Activated T-helper 2 cell treated with anti-CD3 and anti-CD28 coated beads, Interferon-gamma antibody, Interleukin-2, Interleukin-4, amounts not matched to agents 10 μg/mL and 5 μg/mL and 100 μg/mL, durations not matched to agents 14 hours and 24 hours and 36 hours (primary cell): ENCODE measurements at places on chromosomes 12 and 14.

DNA sequence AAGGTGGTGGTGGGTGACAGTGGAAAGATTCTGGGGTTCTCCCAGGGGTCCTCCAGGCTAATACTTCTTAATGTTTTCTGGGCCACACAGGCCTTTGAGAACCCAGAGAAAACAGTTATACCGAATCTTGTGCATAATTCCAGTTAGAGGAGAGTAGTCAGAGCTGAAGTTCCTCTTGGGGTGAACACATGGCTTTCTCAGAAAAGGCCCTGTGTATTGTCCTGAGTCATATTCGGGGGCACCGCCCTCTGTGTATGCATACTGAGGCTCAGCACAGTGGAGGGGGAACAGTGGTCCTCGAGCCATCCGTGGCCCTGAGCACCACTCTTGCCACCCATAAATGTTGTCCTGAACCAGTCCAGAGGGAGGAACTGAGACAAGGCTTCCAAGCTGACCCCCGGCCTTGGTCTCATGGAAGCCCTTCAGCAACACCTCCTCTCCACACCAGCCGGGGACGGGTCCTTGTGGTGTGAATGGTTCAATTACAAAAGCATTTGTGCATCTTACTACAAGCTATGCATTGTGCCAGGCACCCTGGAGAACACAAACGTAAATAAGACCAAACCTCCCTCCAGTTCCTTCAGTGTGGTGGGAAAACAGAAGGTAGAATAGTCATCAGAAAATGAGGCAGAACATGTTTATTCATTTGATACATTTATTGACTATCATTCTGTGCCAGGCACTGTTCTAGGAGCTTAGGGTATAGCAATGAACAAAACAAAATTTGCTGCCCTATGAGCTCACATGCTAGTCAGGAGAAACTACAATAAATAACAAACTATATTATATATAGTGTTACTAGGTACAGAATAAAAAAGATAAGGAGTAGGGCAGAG lies 9.9 kb downstream of the DHRS2 start:
- DNase-seq = no peak

DNA sequence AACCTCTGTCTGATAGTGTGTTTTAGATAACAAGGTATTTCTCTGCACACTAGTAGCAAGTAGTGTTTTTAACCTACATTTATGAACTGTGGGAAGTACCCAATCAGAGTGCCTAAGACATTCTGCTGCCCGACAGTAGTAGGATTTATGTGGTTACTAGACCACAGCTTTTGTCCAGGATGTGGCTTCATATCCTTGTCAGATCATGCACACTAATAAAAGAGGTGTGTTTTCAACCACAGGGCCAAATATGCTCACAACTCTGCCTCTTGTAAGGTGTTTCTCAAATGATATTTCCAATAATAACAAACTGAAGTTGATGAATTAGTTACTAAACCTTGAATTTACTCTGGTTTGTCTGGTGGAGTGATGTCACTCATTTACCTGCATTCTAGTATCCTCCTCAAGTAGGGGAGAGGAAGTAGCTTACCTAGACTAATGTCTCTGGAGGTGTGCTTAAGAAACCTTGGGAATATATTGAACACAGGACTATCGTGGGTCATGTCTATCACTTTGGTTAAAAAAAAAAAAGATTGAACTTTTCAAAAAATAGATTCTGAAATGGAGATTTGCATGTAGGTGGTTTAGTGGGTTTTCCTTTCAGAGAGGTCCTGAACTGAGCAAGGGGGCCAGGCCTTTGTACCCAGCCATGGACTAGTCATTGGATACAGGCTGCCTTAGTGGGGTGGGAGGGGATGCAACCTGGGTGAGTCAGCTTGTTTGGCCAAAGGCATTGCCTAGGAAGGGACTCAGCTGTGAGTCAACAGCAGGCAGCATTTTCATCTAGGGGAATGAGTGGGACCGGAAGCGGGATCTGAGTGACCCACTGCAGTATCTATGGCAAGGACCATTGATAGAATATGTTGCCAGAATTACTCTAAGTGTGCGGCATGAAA lies 14.1 kb downstream of the FBXW8 start:
- DNase-seq = peak; percentile 66

- DNase-seq = no peak
Observed at GRCh38 chr14:41810362-41810761, 203.7 kb downstream of the LRFN5 start.

GRCh38 chr14:94028450-94028826 lies 2.3 kb downstream of the OTUB2 start:
- DNase-seq = peak; percentile 20

- no peak for DNase-seq
Observed at GRCh38 chr12:107351109-107351508, 257.8 kb upstream of the CRY1 start.

- no peak for DNase-seq
Observed at GRCh38 chr14:101926085-101926484, 38.3 kb upstream of the DYNC1H1 start.

GRCh38 chr14:96479435-96480146 lies 22.6 kb upstream of the PAPOLA start:
- DNase-seq = no peak

DNA sequence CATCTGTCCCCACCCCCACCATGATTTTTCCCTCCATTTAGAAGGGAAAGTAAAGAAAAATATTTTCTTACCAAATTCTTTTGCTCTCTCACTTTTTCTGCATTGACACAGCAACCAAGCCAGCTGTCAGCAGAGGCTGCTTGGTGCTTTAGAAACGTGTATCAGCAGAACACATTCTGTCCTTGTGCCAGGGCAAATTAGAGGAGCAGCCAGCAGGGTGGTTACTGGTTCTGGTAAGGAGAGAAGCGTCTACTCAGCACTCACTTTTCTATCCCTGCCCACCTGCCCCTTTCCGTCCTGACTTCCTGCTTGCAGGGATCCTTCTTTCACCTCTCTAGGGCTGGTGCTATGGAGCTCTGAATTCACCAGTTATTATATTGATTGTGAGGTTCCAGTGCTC lies 327.5 kb upstream of the PDE3A start:
- no peak for DNase-seq

DNA sequence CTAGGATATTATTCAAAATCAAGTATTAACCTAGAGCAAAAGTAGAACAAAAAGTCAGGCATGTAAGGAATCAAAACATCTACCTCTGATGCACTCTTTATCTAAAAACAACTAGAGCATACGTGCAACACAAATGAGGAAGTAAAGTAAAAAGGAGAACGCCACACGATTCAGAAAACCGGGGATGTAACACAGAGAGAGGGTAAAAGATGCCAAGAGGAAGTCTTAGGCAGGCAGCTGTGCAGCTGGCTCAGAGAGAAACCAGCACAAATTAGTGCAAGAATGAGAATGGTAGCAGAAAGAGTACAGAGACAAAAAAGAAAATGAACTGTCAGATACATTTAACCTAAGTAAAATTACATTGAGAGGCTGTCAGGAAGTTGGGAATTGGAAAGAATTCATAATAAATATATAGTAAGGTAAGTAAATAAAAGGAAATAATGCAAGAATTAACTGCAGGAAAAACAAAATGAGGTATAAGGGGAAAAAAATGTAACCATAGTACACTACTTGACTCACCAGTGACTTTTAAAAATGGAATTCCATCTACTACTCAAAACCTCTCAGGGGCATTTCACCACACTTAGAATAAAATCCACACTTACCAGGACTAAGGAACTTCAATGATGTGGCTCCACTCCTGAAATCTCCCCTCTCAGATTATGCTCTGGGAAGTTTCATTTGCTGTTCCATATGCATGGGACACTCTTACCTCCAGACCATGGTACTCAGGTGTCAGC lies 17.1 kb downstream of the BCAT1 start:
- no peak for DNase-seq

DNA sequence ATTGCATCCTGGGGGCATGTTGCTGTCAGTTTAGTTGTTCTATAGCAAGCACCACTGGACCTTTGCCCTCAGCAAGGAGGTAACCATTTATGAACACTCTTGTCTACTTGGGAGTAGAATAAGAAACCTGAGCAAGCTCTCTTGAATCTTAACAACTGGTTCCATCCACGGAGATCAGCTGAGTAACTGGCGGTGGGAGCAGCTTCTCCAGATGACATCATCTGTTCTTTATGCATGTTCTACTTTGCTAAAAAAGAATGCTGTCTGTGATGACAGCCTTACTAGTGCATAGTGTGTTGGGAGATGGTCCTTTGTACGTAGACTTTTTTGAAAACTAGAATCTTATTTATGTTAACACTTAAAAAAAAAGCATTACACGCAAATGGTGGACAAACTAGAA lies 17.7 kb downstream of the SLC4A8 start:
- no peak for DNase-seq

DNA sequence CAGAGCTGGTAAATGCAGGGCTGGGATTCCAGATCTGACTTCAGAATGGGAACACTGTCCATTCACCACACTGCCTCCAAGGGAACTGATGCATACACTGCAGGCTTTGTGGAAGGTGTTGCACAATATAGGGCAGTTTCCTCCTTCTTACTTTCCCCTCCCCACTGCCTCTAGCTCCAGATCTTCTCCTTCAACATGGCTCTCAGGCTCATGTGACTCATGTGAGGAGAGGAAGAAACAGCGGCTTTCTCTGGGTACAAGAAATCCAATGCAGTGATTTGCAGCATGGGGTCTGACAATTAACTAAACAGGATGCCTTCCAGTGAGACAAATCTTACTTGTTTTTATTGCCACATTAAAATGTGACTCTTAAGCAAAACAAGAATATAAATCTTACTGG lies 447.6 kb upstream of the CCDC196 start:
- DNase-seq = no peak

DNA sequence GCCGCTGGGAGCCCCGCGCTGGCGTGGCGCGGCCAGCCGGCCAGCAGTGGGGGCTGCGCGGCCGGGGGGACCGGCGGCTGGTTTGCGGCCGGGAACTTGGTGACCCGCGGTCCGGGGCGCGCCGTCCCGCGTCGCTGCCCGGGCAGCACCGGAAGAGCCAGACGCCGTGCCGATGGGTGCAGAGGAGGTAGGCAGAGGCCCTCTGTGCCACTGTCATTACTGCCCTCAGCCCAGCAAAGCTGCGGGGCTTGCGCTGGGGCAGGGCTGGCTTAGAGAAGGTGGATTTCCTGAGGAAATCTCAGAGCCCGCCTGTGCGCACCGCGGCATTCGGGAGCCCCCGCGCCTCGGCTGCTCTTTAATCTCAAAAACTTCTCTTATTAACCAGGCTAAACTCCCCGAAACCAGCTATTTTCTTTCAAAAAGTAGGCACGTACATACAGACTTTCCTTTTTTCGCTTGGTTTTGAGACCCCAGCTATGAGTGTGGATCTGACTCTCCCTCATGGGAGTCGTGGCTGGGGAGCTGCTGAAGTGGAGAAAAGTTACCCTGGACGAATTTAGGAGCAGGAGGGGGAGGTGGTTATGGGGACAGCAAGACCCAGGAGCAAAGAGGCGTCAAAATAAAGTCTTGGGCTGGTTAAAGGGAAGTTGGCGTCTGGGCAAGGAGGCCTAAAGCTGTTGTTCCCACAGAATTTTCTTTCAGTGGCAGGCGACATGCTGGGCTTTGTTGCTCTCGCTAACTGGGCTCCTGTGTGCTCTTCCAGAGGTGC lies 802 bp downstream of the SUSD6 start:
- DNase-seq = no peak

DNA sequence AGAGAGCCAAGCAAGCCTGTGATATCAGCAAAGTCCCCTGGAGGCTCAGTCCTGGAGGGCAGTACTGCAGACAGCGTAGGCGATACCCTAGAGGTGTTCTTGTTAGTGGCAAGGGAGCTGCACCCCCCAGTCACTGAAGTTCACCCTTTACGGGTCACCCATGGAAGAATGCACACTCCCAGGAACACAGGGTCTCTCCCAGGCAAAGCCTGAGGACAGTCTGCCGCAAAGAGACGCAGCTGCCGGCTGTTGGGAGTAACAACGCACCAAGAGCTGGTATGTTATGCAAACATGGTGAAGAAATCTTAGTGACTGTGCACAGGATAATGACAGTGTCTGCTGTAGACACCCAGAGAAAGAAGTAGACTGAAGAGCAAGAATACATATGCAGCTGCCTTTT lies 43.5 kb upstream of the NOS1 start:
- DNase-seq = no peak

DNA sequence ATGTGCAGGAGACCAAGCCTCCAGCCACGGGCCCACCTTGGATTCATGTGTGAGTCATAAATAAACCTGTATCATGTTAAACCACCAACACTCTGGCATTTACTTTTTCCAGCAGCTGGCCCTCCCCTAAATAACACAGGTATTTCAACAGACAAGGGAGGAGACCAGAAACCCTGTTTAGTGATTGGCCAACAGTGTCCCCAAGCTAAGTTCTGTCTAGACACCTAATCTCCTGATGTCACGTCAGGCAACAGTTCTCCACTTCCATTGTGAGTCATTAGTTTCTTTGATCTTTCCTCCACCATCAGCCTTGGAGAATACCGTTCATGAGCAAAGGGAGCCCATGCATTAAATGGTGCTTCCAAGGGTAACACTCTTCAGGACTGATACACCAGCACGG lies 196.9 kb downstream of the TMEM132C start:
- no peak for DNase-seq

- no peak for DNase-seq
Observed at GRCh38 chr12:128662101-128662500, 161.7 kb downstream of the SLC15A4 start.

DNA sequence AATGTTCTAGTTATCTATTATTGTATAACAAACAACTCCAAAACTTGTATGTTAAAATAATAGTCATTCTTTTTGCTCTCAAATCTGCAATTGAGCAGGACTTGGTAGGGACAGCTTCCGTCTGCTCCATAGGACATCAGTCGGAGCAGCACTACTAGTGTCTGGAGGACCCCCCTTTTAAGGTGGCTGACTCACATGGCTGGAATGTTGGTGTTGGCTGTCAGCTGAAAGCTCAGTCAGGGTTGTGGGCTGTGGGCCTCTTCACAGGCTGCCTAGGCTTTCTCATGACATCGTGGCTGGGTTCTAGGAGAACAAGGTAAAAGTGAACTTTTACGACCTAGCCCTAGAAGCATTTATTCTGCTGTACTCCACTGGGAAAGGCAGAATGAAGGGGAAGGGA lies 160.6 kb downstream of the ANO4 start:
- DNase-seq = no peak

GRCh38 chr12:27814851-27815591 lies 35.0 kb upstream of the MANSC4 start:
- DNase-seq = no peak

DNA sequence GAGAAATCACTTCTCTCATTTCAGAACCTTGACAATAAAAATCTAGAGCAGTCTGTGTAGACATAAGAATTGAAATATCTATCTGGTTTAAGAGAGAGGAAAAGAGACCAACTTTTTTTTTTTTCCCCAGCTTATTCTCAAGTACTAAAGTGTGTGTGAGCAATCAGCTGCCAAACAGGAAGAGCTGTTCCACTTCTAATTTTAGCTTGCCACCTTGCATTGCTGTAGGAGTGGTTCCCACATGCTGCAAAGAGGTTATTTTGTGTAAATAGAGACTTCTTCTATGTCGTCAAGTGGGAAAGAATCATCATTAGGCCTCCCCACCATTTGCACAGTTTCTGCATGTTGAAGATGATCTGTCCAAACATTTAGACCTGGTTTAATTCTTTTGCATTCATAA lies 142.6 kb downstream of the NPAS3 start:
- DNase-seq = no peak

- no peak for DNase-seq
Observed at GRCh38 chr14:92500491-92500941, 13.1 kb upstream of the RIN3 start.

GRCh38 chr14:68824517-68825347 lies 31.9 kb upstream of the ZFP36L1 start:
- DNase-seq = no peak
